Activated naive CD8-positive, alpha-beta T cell treated with anti-CD3 and anti-CD28 coated beads, Interleukin-2, amount 10 ng/mL, durations not matched to agents 7 days and 5 days (primary cell): ENCODE measurements at places on chromosomes 16 and 17. TPM values are rescaled to one million over a fixed set of nuclear protein-coding genes. Genes with fewer than 3 reads are reported as not detected.

The SOX15 gene
- total RNA-seq, result 0.30 TPM

The ITGB3 gene
- not detected for total RNA-seq

The CLDN6 gene
- total RNA-seq, result not detected

The HES7 gene
- total RNA-seq, result 0.75 TPM

The FOXF1 gene
- total RNA-seq, result not detected

The HBM gene
- total RNA-seq, result not detected

The VMP1 gene
- 114 TPM for total RNA-seq

The HASPIN gene
- 17.5 TPM for total RNA-seq

The FBXL19 gene
- total RNA-seq, result 24.4 TPM

The TBX6 gene
- 3.0 TPM for total RNA-seq

The SETD1A gene
- total RNA-seq, result 27.6 TPM

The NARF gene
- 106 TPM for total RNA-seq

The HSPB9 gene
- total RNA-seq, result 0.36 TPM

The CES1 gene
- total RNA-seq, result not detected

The KLHL10 gene
- total RNA-seq, result not detected

The UBTF gene
- total RNA-seq, result 200 TPM

The ACSM5 gene
- total RNA-seq, result not detected

The TP53TG3F gene
- not detected for total RNA-seq

The C17orf78 gene
- total RNA-seq, result not detected

The MGRN1 gene
- 84.4 TPM for total RNA-seq

The CACNG1 gene
- total RNA-seq, result not detected

The DOK4 gene
- 6.4 TPM for total RNA-seq

The MYH13 gene
- not detected for total RNA-seq
